ENCODE measurements at places on chromosomes 6 and 20.
A peak's percentile ranks its signal among the peaks of the same experiment; 100 is the strongest.

- no peaks in the 10 kb centered on the region for H3K27me3 ChIP-seq
- H3K36me3 ChIP-seq = no peaks in the 10 kb centered on the region
- peak; percentile 96 for DNase-seq
- peaks cover 45% of the 10 kb centered on the region for H3K4me1 ChIP-seq
- H3K27ac ChIP-seq = peak overlapping the region; percentile 93
- H3K4me3 ChIP-seq = peak overlapping the region; percentile 64
These were observed 1.7 kb downstream of the AMD1 start for GRCh38 chr6:110876170-110876773.

DNA sequence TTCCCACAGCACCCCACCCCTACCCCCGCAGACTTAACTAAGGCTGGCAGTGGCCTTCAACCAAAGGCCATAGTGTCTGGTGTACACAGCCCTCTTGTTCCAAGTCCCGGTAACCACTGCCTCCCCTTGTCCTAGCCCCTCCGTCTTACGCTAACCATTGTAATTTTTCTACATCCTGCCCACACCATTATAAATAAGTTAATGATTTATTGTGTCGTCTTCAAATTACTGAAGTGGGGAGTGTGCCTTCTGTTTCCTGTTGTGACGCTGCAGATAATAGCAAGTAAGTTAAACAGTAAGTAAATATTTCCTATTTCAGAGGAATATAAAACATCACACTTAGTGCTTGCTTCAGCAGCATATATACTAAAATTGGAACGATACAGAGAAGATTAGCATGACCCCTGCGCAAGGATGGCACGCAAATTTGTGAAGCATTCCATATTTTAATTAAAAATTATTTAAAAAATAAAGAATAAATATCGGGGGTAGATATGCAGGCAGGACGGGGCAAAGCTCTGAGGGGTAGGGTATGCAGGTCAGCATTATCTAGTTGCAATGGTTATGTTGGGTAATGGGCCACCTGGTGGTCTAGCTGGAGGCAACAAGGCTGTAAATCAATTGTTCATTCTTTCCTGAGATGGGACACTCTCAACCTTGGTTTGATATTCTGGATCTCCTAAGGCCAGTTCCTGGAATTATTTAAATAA lies 15.1 kb downstream of the SRSF6 start:
- H3K4me1 ChIP-seq = no peaks in the 10 kb centered on the region
- no peak for DNase-seq
- H3K27me3 ChIP-seq = no peaks in the 10 kb centered on the region
- no peak overlapping the region for H3K27ac ChIP-seq
- no peak overlapping the region for H3K4me3 ChIP-seq
- no peaks in the 10 kb centered on the region for H3K36me3 ChIP-seq

- H3K36me3 ChIP-seq = no peaks in the 10 kb centered on the region
- H3K4me1 ChIP-seq = peaks cover 39% of the 10 kb centered on the region
- DNase-seq = no peak
- no peak overlapping the region for H3K4me3 ChIP-seq
These were observed 269.6 kb downstream of the ARID1B start for GRCh38 chr6:157046776-157047175.

- no peaks in the 10 kb centered on the region for H3K27me3 ChIP-seq
- no peak overlapping the region for H3K4me3 ChIP-seq
- peaks cover 1% of the 10 kb centered on the region for H3K36me3 ChIP-seq
- H3K4me1 ChIP-seq = no peaks in the 10 kb centered on the region
- H3K27ac ChIP-seq = no peak overlapping the region
These were observed 52.3 kb downstream of the HBS1L start for GRCh38 chr6:135002229-135002844.

- no peaks in the 10 kb centered on the region for H3K4me1 ChIP-seq
- no peak for DNase-seq
- H3K4me3 ChIP-seq = no peak overlapping the region
- no peak overlapping the region for H3K27ac ChIP-seq
- H3K27me3 ChIP-seq = no peaks in the 10 kb centered on the region
- no peaks in the 10 kb centered on the region for H3K36me3 ChIP-seq
These were observed 57.6 kb downstream of the L3MBTL3 start for GRCh38 chr6:130075879-130076460.

GRCh38 chr6:90107771-90108282 lies 188.8 kb downstream of the BACH2 start:
- H3K27ac ChIP-seq = no peak overlapping the region
- H3K36me3 ChIP-seq = no peaks in the 10 kb centered on the region
- no peak for DNase-seq
- no peak overlapping the region for H3K4me3 ChIP-seq
- no peaks in the 10 kb centered on the region for H3K4me1 ChIP-seq
- H3K27me3 ChIP-seq = no peaks in the 10 kb centered on the region

- DNase-seq = no peak
- no peaks in the 10 kb centered on the region for H3K27me3 ChIP-seq
- H3K4me1 ChIP-seq = no peaks in the 10 kb centered on the region
- no peak overlapping the region for H3K27ac ChIP-seq
- no peak overlapping the region for H3K4me3 ChIP-seq
These were observed 771.4 kb upstream of the MMS22L start for GRCh38 chr6:98054453-98054852.

DNA sequence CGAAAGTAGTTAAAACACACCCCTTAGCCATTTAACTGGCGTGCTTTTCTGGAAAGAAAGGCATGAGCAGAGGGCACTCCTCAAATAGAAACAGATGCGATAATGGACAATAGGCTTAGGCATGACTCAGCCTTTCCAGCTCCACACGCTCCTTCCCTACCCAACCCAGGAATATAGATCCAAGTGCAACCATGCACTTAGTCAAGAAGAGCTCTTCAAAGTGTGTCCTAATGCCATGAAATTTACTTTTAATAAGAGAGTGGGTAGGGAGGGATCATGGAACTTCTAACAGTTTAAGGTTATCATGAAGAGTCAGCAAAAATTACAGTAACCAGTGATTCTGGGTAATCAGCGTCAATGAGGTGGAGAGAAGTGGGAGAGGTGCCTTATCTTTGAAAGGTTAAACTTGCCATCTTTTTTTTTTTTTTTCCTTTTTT lies 2.4 kb upstream of the EFHC1 start:
- H3K27ac ChIP-seq = no peak overlapping the region
- DNase-seq = no peak
- peaks cover 29% of the 10 kb centered on the region for H3K4me1 ChIP-seq
- H3K27me3 ChIP-seq = no peaks in the 10 kb centered on the region

- H3K36me3 ChIP-seq = no peaks in the 10 kb centered on the region
- peak overlapping the region; percentile 96 for H3K27ac ChIP-seq
- no peaks in the 10 kb centered on the region for H3K4me1 ChIP-seq
- DNase-seq = no peak
These were observed 2.2 kb upstream of the STXBP5 start for GRCh38 chr6:147201885-147202515.

GRCh38 chr20:64205611-64206026 lies 41.4 kb downstream of the MYT1 start:
- no peaks in the 10 kb centered on the region for H3K27me3 ChIP-seq
- no peaks in the 10 kb centered on the region for H3K36me3 ChIP-seq
- peaks cover 11% of the 10 kb centered on the region for H3K4me1 ChIP-seq
- H3K27ac ChIP-seq = no peak overlapping the region

- no peak for DNase-seq
- no peaks in the 10 kb centered on the region for H3K27me3 ChIP-seq
- no peaks in the 10 kb centered on the region for H3K36me3 ChIP-seq
- H3K27ac ChIP-seq = peak overlapping the region; percentile 93
- peak overlapping the region; percentile 64 for H3K4me3 ChIP-seq
- H3K4me1 ChIP-seq = peaks cover 37% of the 10 kb centered on the region
These were observed 663 bp downstream of the FYN start for GRCh38 chr6:111872401-111873177.

GRCh38 chr20:825710-826421 lies 7.6 kb upstream of the FAM110A start:
- H3K36me3 ChIP-seq = no peaks in the 10 kb centered on the region
- H3K4me3 ChIP-seq = no peak overlapping the region
- no peaks in the 10 kb centered on the region for H3K27me3 ChIP-seq
- no peak overlapping the region for H3K27ac ChIP-seq
- no peaks in the 10 kb centered on the region for H3K4me1 ChIP-seq
- DNase-seq = peak; percentile 61

DNA sequence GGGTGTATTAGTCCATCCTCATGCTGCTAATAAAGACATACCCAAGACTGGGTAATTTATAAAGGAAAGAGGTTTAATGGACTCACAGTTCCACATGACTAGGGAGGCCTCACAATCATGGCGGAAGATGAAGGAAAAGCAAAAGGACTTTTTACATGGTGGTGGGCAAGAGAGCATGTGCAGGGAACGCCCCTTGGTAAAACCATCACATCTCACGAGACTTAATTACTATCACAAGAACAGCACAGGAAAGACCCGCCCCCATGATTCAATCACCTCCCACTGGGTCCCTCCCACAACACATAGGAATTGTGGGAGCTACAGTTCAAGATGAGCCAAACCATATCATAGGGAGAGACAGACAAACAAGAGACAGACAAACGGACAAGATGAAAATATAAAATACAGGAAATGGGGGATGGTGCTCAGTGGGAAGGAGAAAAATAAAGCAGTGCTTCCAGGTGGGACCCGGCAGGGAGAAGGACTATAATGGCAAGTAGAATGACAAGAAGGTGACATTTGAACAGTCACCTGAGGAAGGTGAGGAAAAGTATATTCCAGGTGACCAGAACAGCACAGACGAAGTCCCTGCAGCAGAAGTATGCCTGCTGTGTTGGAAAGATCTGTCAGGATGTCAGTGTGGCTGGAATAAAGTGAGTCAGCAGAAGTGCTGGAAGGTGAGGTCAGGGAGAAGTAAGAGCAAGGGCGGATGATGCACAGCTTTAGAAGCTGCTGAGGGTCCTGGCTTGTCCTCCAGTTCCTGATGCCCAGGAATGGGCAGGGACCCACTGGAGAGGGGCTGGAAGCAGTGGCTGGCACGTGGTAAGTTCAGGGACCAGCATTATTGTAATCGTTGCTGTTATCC lies 61.1 kb downstream of the SLC2A10 start:
- H3K4me1 ChIP-seq = no peaks in the 10 kb centered on the region
- no peak overlapping the region for H3K4me3 ChIP-seq

DNA sequence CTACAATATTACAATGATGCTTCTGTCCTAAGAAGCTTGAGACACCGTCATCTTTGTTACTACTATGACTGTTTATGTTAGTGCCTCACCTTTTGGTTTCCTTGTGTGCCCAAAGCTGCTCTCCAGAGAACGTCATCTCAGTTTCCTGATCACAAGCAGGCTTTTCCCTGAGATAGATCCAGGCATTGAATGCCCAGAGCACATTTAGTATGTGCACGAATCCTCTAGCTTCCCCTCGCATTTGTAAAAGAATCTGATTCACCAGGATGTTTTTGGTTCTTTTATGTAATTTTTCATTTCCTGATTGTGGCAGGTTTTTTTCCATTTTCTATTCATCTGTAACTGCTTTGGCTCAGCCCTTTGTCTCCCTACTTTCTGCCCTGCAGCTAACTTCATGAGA lies 100.2 kb upstream of the TMEM181 start:
- no peak overlapping the region for H3K4me3 ChIP-seq
- DNase-seq = no peak
- H3K27me3 ChIP-seq = no peaks in the 10 kb centered on the region
- no peak overlapping the region for H3K27ac ChIP-seq

DNA sequence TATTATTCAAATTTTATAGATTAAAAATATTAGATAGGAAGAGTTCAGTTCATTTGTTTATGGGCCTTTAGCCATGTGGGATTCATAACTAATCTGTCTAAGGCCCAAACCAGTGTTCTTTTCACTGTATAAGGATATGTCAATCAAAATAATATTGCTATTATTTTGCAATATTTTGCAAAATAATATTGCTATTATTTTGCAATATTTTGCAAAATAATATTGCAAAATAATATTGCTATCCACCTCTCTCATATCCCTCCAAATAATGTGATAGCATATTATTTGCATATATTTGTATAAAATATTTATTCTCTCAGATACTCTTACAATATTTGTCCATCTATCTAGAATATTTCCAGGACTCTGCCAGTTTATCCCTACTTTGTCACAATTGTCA lies 595.3 kb upstream of the PTCHD4 start:
- no peaks in the 10 kb centered on the region for H3K4me1 ChIP-seq
- no peak for DNase-seq
- no peaks in the 10 kb centered on the region for H3K27me3 ChIP-seq
- H3K36me3 ChIP-seq = no peaks in the 10 kb centered on the region

DNA sequence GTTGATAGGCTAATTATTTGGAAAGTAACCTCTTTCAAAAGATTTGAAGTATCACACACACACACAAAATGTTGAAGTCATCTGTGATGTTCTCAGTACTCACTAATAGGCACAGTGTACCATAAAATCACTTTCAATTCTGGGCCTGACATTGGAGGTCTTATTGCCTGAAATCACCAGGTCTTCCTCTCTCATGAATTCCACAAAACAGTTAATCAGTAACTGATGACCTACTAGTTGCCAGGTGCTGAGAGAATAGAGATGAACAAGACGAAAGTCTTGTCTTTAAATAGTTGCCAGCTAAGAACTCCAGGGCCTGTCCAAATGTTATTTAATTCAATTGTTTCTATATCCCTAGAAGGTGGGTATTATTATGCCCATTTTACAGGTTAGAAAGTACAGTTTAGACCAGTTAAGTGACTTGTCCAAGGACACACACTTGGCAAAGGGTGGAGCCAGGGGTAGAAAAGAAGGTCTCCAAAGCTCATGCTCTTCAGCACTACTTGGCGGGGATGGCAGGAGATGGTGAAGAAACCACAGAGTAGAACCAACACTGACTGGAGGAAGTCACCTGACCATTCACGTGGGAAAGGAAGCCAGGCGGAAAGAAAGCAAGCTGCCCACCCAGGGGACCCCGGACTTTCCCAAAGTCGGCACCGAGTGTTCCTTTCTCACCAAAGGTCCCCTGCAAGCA lies 116.4 kb downstream of the KIF6 start:
- H3K4me1 ChIP-seq = peaks cover 9% of the 10 kb centered on the region
- no peak overlapping the region for H3K4me3 ChIP-seq
- no peaks in the 10 kb centered on the region for H3K27me3 ChIP-seq
- no peaks in the 10 kb centered on the region for H3K36me3 ChIP-seq

GRCh38 chr6:90859056-90859455 lies 272.2 kb upstream of the MAP3K7 start:
- H3K36me3 ChIP-seq = no peaks in the 10 kb centered on the region
- no peak for DNase-seq
- no peak overlapping the region for H3K27ac ChIP-seq
- H3K27me3 ChIP-seq = no peaks in the 10 kb centered on the region
- no peak overlapping the region for H3K4me3 ChIP-seq

DNA sequence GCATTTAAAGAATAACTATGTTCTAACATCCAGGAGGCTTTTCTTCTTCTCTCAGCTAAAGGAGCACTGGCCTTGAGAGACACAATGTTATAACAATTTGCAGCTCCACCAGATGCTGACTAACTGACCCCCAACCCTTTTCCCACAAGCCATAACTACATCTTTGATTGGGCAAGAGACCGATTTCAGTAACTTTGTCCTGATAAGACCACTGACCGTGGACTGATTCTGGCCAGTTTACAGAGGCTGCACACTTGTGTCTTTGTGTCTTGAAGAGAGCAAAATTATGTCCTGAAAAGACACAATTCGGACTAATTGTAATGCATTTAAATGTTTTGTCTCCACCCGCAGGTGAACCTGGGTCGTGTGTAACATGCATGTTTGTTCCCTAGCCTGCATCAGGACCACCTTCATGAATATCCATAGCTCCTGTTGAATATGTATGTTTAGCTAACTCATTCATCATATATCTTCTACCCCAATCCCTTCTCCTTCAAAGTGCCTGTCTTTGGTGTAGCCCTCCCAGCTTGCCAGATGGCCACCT lies 22.3 kb downstream of the ABRACL start:
- no peaks in the 10 kb centered on the region for H3K4me1 ChIP-seq
- no peaks in the 10 kb centered on the region for H3K27me3 ChIP-seq
- H3K36me3 ChIP-seq = no peaks in the 10 kb centered on the region
- H3K4me3 ChIP-seq = no peak overlapping the region
